Stomach (tissue), 19 donors: ENCODE measurements at places on chromosomes 7 and 10. TPM values are rescaled to one million over a fixed set of nuclear protein-coding genes. Genes with fewer than 3 reads are reported as not detected.

DNA sequence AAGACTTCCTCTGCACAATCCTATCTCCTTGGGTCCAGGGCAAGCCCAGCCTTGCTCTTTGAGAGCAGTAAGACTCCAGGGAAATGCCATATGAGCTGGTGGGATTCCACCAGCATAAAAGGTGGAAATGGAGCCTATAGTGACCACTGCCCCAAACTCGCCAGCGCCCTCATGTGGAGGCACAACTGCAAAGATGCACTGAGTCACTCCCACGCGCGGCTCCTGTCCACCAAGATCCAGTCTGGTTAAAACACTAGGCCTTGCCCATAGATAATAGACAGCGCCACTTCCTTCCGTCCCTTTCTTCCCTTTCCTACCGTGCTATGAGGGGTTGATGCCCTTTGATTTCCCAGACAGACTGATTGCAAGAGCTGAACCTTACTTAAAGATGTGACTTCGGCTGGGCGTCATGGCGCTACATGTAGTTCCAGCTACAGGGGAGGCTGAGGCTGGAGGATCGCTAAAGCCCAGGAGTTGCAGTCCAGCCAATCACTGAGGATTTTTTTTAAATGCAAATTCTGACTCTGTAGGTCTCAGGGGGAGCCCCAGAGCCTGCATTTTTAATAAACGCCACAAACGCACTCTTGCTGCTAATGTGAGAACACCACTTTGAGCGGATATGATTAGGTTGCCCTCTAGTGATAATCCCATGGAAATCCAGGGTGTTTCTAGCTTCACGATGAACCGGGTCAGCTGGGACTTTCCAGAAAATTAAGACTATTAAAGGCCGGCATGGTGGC is 136.5 kb downstream of the EPC1 start:
- no peaks in the 10 kb centered on the region for H3K36me3 ChIP-seq
- peak; percentile 69 for DNase-seq
- no peaks in the 10 kb centered on the region for H3K27me3 ChIP-seq
- H3K27ac ChIP-seq: no peak overlapping the region

DNA sequence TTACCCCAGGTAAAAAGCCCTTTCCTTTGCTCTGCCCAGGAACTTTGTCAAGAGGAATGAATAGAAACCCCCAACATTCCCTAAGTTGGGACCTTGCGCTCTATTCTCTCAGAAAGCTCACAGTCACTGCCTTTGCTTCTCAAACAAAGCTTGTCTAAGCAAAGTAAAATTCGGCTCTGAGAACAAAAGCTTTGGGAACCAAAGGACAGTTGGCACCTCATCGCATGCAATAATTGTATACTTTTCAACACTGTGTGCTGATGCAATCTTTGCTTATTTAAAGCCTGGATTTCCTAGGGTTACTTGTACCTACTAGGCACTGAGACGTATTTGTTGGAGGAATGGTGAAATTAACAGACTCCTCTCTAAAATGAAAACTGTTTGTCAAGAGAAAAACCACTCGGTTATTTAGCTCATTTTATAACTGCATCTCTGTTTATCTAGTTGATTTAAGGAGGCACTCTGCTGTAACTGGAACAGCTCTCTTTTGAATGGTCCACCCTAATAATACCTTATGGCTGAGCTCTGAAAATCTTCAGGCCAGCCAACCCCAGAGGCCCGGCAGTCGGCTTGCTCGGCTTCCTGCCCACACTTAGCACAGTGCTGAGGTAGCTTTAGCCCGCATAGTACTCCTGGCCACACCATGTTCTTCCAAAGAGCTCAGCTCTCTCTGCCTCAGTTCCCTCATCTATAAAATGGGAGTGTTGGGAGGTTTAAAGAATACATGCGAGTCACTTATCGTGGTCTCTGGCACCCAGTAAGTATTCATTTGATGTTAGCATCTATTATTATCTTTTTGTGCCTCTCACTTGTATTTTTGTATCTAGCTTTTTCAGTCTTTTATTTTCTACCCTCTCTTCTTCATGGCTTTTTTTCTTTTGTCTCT is 80.2 kb upstream of the PRR15 start:
- H3K36me3 ChIP-seq: no peaks in the 10 kb centered on the region
- H3K27ac ChIP-seq: peak overlapping the region; percentile 47
- H3K27me3 ChIP-seq: no peaks in the 10 kb centered on the region
- H3K4me1 ChIP-seq: peaks cover 15% of the 10 kb centered on the region
- H3K4me3 ChIP-seq: no peak overlapping the region

The TAC1 gene
- total RNA-seq: not detected

The FAM131B gene
- 14.0 TPM for total RNA-seq
